ENCODE measurements at places on chromosomes 1 and 21.

- peak; percentile 13 for DNase-seq
Observed at GRCh38 chr1:53639251-53639763, 99.7 kb downstream of the GLIS1 start.

- no peak for DNase-seq
Observed at GRCh38 chr1:181354865-181355264, 128.5 kb upstream of the CACNA1E start.

DNA sequence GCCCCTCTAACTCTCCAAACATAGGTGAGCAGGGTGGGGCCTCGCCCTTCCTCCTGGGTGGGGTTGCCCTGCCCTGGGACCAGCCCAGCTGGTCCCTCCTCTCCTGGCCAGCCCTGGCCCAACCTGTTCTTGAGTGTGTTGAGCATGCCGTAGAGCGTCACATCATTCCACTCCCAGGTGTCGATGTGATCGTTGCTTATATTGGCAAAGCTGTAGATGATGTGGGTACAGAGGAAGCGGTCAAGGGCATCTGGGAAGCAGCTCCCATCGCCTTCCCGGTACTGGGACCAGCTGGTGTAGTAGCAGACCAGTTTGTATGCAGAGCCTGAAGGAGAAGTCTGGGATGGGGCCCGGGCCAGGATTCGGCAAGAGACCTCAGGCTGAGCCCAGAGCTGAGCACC, 1.4 kb downstream of the CHI3L1 start:
- no peak for DNase-seq

GRCh38 chr1:62196086-62196690, 1.5 kb downstream of the L1TD1 start:
- no peak for DNase-seq
